Endothelial cell (in vitro differentiated cells): ENCODE measurements at places on chromosomes 1 and 21. TPM values are rescaled to one million over a fixed set of nuclear protein-coding genes. Genes with fewer than 3 reads are reported as not detected.

Gene TTC34
- total RNA-seq = 0.82 TPM

Gene PLA2G5
- 0.77 TPM for total RNA-seq

Gene UMODL1
- not detected for total RNA-seq

Gene AHDC1
- total RNA-seq = 48.0 TPM

Gene SPRR2E
- total RNA-seq = not detected
